ENCODE measurements at places on chromosomes 12 and 14. TPM values are rescaled to one million over a fixed set of nuclear protein-coding genes. Genes with fewer than 3 reads are reported as not detected.

GRCh38 chr14:34297786-34298520, 164.1 kb downstream of the SPTSSA start:
- peaks cover 4% of the 10 kb centered on the region for H3K4me1 ChIP-seq
- no peaks in the 10 kb centered on the region for H3K27me3 ChIP-seq

KRT78 gene
- not detected for total RNA-seq

DNA sequence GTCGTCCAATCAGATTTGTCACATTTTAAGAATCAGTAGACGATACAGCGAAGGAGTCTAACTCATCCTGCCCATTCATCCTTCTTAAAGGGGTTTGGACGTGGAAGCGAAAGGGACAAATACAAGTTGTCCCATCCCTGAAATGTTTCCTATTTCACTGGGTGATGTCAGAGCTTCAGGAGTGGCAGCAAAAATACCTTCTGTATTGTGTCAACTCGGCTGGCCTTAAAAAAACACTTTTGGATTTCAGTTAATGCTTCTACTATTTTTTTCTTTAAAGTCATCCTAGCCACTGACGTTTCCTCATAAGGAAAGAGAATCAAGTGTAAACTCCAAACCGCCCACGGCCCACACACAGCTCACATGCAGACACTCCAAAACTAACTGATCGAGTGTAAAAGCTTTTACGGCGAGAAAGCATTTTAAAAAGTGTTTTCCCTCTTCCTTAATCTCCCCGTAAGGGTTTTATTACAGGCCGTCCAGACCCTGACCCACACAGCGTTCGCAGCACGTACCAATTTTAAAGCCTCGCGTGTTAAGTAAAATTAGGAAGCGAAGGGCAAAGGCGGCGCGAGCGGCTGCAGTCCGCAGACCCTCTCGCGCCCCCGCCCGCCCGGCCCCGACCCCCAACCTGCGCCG, 593 bp downstream of the CFL2 start:
- no peaks in the 10 kb centered on the region for H3K27me3 ChIP-seq
- H3K27ac ChIP-seq = peak overlapping the region; percentile 98
- no peak for DNase-seq
- H3K36me3 ChIP-seq = peaks cover 6% of the 10 kb centered on the region
- peaks cover 51% of the 10 kb centered on the region for H3K4me1 ChIP-seq

DNA sequence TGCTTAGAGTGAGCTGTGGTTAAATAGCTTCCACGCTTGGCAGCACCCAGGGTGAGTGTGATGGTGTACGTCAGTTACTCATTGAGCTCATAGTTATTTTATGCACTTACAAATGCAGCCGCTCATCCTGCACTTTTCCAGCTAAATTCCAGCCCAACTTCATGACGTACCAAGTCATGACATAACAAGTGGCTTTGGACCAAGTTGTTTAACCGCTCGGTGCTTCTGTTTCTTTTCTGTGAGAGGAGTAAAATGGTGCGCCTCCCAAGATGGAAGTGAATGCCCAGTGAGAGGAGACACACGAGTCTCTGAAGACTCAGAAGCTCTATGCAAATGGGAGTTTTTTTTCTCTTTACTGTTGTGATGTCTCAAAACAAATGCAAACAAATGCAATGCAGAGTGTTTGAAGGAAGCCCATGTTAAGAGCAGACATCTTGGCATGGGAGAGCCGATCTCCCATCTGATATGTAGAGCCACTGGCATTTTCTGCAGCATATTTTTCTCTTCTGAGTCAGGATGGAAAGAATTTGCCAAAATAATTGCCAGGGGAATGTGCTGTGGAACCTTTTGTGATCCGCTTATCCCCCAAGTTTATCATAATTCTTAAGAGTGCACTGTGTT, 72.2 kb downstream of the FBXW8 start:
- no peak for DNase-seq
- no peaks in the 10 kb centered on the region for H3K27me3 ChIP-seq
- H3K36me3 ChIP-seq = peaks cover 10% of the 10 kb centered on the region
- H3K27ac ChIP-seq = peak overlapping the region; percentile 27
- no peak overlapping the region for H3K4me3 ChIP-seq
- peaks cover 9% of the 10 kb centered on the region for H3K4me1 ChIP-seq

DNA sequence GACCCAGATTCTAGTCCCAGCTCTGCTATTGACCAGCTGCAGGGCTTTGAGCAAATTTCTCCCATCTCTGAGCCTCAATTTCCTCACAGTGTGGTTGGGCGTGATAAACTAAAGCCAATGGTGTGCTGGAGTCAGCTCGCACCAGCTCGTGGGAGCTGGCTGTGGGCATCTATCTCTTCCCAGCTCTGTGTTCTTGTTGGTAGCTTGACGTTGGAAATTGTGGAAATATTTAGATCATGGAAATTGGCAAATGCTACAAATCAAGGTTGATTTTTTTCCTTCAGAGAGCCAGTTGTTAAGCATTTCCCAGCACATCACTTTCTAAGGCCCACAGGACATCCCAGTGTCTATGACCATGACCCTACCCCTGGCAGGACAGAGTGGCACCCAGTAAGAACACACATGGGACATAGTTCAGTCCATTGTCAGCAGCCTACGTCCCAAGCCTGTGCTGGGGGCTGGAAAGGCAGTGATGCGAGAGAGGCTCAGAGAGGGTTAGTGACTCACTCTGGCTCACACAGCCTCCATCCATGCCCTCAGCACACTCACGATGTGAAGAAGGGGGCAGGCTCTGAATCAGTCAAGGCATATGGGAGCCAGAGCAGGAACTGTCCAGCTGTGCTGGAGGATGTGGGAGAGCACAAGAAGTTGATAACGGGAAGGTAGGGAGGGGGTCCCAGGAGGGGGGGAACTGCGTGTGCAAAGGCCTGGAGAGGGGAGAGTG, 77.6 kb downstream of the LGMN start:
- no peaks in the 10 kb centered on the region for H3K27me3 ChIP-seq
- H3K4me3 ChIP-seq = no peak overlapping the region
- H3K4me1 ChIP-seq = no peaks in the 10 kb centered on the region
- no peak overlapping the region for H3K27ac ChIP-seq

CLMN gene
- total RNA-seq = 7.1 TPM

DNA sequence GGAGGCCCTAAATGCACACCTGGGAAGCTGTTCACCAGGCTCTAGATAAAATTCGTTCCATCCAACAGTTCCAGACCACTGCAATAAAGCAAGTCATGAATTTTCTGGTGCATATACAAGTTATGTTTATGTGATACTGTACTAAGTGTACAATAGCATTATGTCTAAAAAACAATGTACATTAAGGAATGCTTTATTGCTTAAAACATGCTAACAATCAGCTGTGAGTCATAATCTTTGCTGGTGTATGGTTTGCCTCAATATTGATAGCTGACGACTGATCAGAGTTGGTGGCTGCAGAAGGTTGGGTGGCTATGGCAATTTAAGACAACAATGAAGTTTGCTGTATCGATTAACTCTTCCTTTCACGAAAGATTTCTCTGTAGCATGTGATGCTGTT, 52.3 kb downstream of the ATG14 start:
- H3K4me1 ChIP-seq = no peaks in the 10 kb centered on the region
- DNase-seq = no peak
- peaks cover 22% of the 10 kb centered on the region for H3K36me3 ChIP-seq
- H3K27ac ChIP-seq = no peak overlapping the region
- H3K27me3 ChIP-seq = no peaks in the 10 kb centered on the region

BBOF1 gene
- 10.6 TPM for total RNA-seq

- no peak overlapping the region for H3K27ac ChIP-seq
- H3K27me3 ChIP-seq = no peaks in the 10 kb centered on the region
- H3K4me1 ChIP-seq = no peaks in the 10 kb centered on the region
- no peak for DNase-seq
Observed at GRCh38 chr12:71710276-71711125, 24.6 kb downstream of the TMEM19 start.

GRCh38 chr12:2170376-2170775, 117.6 kb downstream of the CACNA1C start:
- DNase-seq = no peak
- no peak overlapping the region for H3K4me3 ChIP-seq
- peak overlapping the region; percentile 70 for H3K27ac ChIP-seq
- no peaks in the 10 kb centered on the region for H3K36me3 ChIP-seq
- H3K4me1 ChIP-seq = peaks cover 63% of the 10 kb centered on the region

DNA sequence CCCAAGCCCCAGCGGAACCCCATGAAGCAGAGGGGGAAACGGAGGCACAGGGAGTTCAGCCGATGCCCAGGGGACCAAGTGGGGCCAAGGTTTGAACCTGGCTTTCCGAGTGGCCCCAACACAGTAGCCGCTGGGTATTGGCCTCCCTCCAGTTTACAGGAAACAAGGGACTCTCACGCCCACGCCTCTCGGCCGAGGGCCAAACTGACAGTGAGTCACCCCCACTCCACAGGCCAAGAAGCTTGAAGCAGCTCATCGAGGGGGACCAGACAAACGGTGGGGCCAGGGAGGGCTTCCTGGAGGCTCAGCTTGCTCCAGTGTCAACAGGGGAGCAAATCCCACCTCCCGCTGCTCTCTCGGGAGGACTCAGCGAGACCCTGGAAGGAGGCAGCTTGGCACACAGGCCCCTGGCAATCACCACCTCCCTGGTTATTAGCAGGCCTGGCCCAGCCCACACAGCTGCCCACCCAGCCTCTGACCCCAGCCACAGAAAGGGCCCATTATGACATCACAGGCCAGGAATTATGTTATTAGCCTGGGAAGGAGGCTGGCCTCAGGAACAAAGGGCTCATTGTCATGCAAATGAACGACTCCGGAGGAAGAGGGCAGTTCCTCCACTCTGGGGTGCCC, 54.6 kb downstream of the NCOR2 start:
- H3K27me3 ChIP-seq = no peaks in the 10 kb centered on the region
- peaks cover 94% of the 10 kb centered on the region for H3K4me1 ChIP-seq
- peak overlapping the region; percentile 98 for H3K27ac ChIP-seq
- peaks cover 11% of the 10 kb centered on the region for H3K36me3 ChIP-seq
- H3K4me3 ChIP-seq = peak overlapping the region; percentile 2
- peak; percentile 97 for DNase-seq

- H3K4me3 ChIP-seq = no peak overlapping the region
- no peaks in the 10 kb centered on the region for H3K36me3 ChIP-seq
- DNase-seq = no peak
- no peaks in the 10 kb centered on the region for H3K27me3 ChIP-seq
- no peak overlapping the region for H3K27ac ChIP-seq
Observed at GRCh38 chr12:29691161-29691854, 92.4 kb downstream of the TMTC1 start.

PRKD1 gene
- 10.4 TPM for total RNA-seq

GRCh38 chr12:29759950-29760349, 23.8 kb downstream of the TMTC1 start:
- no peak for DNase-seq
- H3K27ac ChIP-seq = no peak overlapping the region
- H3K4me1 ChIP-seq = peaks cover 23% of the 10 kb centered on the region

EIF2B1 gene
- total RNA-seq = 117 TPM

TMEM63C gene
- total RNA-seq = 5.0 TPM
